ENCODE measurements at places on chromosomes 5 and 9.

DNA sequence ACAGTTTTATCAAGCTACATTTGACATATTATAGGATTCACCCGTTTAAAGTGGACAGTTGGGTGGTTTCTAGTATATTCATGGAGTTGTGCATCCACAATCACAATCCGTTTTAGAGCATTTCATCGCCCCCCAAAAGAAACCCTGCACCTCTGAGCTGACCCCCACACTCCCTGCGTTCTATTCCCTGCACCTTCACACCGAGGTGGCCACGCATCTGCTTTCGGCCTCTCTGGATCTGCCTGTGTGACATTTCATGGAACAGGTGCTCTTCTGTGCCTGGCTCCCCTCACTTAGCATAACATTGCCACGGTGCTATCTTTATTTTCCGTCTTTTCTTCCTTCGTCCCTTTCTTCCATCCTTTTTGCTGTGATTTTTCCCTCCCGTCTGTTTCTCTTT, 32.7 kb downstream of the HRH2 start:
- no peak for DNase-seq

GRCh38 chr9:69874301-69875060, 53.9 kb downstream of the CFAP95 start:
- no peak for DNase-seq

- DNase-seq, result no peak
Observed at GRCh38 chr9:137589441-137590122, 730 bp downstream of the ZMYND19 start.

DNA sequence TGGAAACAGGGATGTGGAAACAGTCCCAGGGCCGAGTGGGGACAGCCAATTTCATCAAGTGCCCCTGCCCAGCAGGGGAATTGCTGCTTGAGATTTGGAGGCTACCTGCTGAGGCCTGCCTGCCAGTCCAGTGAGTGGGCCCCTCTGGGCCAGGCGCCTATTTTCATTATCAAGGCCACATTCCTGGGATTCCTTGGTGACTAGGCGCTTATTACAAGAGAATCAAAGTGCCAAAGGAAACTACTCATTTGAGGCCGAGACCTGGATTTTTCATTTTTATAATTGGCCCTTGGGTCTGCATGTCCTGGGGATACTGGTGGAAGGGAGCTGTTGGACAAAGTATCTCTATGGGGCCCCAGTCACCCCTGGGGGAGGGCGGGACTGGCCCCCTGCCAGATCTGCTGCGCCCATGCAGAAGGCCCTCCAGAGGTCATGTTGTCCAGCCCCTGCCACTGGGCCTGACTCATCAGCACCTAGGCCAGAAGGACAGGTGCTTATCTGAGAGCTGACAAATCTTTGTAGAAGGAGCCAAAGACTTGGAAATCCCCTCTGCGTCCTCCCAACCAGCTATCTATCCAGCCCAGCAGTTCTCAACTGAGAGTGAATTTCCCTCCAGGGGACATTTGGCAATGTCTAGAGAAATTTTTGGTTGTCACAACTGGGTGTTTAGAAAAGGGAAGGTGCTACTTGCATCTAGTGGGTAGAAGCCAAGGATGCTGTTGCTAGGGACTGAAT, 45.6 kb downstream of the FOXI1 start:
- DNase-seq, result no peak

DNA sequence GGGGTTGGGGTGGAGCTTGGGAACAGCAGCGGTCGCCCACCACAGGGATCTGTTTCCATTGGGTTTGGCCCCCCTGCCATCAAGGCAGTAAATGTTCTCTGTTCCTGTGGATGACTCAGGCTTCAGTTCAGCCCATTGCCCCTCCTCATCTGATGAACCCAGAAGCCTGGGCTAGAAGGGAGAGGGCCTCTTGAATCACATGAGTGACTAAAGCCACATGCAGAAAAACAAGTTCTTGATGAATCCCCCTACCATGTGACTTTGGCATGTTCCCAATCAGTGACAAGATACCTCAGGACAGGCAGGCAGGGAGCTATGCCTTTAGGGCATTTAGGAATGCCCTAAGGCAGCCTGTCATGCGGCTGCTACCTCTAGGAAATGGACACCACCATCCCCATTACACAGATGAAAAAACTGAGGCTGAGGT, 2.5 kb downstream of the SH3PXD2B start:
- DNase-seq, result peak; percentile 72

DNA sequence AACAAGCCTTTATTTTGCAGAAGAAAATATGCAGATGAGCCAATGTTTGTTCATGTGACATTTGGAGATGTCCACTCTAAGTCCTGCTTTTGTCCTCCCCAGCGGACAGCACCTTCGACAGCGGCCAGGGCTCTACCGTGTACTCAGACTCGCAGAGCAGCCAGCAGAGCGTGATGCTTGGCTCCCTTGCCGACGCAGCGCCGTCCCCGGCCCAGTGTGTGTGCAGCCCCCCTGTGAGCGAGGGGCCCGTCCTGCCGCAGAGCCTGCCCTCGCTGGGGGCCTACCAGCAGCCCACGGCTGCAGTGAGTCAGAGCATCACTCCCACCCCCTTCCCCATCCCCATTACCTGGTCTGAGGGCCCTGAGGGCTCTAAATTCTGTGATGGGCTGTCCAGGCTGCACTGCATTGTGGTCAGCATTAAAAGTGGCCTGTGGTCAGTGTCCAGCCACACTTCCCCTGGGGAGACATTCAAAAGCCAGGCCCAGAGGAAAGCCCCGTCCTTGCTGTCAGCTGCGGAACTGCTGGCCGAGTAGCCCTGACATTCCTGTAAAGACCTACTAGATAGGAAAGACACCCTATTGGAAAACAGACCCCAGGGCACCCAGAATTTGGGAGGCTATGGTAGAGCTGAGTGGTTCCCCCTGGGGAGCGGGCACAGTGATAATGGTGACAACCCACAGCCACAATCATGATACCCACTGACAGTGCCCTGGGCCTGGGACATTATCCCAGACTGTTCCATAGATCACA, 69.0 kb downstream of the WNK2 start:
- no peak for DNase-seq

- no peak for DNase-seq
Observed at GRCh38 chr5:107426872-107427271, 243.9 kb downstream of the EFNA5 start.

DNA sequence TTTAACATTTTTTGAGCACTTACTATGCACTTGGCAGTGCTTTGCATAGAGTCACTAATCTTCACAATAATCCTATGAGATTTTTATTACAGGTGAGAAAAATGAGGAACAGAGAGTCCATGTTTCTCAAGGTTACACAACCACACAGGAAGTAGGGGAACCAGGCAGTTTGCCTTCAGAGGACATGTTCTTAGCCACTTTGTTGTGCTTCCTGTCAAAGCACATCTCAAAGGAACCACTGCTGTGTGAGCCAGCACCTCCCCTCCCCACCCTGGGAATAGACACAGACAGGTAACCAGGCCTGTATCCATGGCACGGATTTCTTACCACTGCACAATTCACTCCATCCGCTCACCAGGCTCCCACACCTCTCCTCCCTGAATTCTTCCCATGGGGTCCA, 6.3 kb upstream of the DNAJB5 start:
- DNase-seq, result no peak

- DNase-seq, result no peak
Observed at GRCh38 chr9:70537084-70537483, 122.6 kb upstream of the KLF9 start.

GRCh38 chr9:114674798-114675540, 7.0 kb downstream of the TEX48 start:
- no peak for DNase-seq

- no peak for DNase-seq
Observed at GRCh38 chr5:89956838-89957237, 452.7 kb downstream of the CETN3 start.

- DNase-seq, result no peak
Observed at GRCh38 chr9:91516081-91516480, 92.4 kb upstream of the NFIL3 start.

DNA sequence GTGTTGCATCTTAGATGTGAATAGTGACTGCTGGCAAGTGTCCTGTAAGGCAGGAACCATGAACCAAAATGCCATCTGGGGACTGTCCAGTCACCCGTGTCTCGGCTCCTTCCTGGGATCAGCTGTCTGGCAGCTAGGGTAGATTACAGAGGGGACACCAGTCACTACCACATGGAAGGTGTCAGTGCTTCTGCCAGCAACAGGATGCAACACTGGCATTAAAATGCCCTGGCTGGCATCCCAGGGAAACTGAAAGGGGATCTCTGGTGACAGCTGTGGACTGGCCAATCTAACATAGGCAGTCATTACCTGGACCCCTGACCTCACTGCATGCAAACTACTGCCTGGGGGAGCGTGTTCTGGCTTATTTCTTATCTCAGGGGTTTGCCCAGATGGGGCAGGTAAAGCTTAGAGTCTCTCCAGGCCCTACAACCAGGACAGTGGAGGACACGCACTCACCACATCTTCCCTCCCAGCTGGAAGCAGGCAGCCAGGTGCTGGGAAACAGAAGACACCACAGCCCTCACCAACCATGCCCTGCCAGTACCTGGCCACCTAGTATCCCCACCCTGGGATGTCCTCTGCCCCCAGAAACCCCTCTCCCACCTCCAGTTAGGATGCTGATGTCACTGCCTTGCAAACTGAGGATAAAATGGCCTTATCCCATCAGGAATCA, 83.8 kb downstream of the SEMA4D start:
- DNase-seq, result no peak

- peak; percentile 43 for DNase-seq
Observed at GRCh38 chr9:6557883-6558616, 87.5 kb downstream of the GLDC start.

- DNase-seq, result no peak
Observed at GRCh38 chr5:62578540-62578939, at the start of gene LRRC70. LRRC70 (plus strand) TSS chr5:62578819; CDS start chr5:62579439, 620 bp downstream.

DNA sequence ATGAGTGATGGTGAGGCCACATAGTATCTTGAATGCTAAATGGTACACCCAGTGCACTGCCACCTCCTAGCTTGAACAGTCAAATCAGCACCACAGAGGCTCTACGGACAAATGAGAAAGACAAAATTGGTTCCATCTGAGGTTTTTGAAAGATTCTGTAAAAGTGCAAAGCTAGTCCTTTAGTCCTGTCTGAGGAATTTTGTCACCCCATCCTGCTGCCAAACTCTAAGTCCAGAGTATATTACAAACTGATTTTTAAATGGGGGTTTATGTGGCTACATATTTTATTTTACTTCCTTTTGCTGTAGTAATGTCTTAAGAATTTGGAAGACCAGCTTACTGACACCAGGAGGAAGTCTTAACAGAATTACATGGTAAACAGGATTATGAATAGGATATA, 7.7 kb downstream of the FREM1 start:
- no peak for DNase-seq

DNA sequence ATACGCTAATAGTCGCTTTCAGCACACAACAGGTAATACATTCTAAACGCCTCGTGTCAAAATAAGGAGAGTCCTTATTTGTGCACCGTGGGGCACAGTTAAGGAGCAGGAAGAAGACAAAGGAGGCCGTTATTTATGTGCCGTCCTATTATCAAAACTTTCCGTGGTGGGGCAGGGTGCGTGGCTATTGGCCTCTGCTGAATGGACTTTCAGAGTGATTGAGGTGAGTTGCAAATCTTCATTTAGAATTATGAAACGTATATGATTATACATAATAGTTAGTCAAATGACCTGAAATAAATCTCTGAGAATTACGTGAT, 833 bp downstream of the C5orf24 start:
- DNase-seq, result no peak

- no peak for DNase-seq
Observed at GRCh38 chr5:158064334-158065123, 205.6 kb upstream of the CLINT1 start.

- DNase-seq, result no peak
Observed at GRCh38 chr5:54146390-54146789, 164.0 kb downstream of the ARL15 start.

- DNase-seq, result no peak
Observed at GRCh38 chr5:68544648-68545552, 329.3 kb downstream of the PIK3R1 start.

GRCh38 chr5:10729320-10730042, 31.6 kb downstream of the DAP start:
- DNase-seq, result peak; percentile 49

- no peak for DNase-seq
Observed at GRCh38 chr9:19026375-19026774, 6.6 kb downstream of the SAXO1 start.

GRCh38 chr5:118440496-118440895, 547.9 kb downstream of the DTWD2 start:
- DNase-seq, result no peak

GRCh38 chr9:136683755-136684154, 3.5 kb downstream of the AGPAT2 start:
- no peak for DNase-seq

DNA sequence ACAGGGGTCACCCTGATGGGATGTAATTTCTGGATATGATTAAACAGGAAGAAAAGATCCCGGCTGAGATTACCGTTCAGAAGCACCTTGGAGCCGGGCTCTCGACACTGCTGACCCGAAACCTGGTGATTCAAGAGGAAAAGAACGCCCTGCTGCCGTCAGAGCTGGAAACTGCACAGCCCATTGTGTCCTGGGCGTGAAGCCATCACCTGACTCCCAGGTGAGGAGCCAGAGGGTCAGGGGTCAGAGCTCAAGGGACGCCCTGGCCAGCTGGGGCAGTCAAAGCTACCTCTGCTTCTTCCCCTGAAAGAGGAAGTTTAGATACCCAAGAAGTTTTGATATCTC, 17.8 kb upstream of the SLC12A7 start:
- DNase-seq, result no peak

DNA sequence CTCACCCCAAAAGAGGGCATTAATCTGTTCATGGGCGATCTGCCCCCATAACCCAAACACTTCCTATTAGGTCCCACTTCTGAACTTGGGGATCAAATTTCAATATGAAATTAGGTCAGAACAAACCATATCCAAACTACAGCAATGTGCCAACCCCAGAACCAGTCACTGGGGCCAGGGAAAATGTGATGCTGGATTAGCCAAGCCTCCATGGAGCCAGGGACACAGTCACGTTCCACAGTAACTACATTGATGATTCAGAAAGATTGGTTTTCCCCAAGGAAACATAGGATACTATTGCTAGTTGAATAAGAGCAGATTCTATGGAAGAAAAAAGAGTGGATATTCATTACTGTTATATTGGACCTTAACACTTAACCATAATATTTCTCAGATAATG, 84.2 kb downstream of the GIN1 start:
- no peak for DNase-seq

GRCh38 chr5:91229031-91229727, 153.9 kb downstream of the ARRDC3 start:
- no peak for DNase-seq

- peak; percentile 45 for DNase-seq
Observed at GRCh38 chr5:98064118-98064685, 709.3 kb upstream of the RGMB start.

- no peak for DNase-seq
Observed at GRCh38 chr5:98602534-98603112, 170.8 kb upstream of the RGMB start.

Measured in head of caudate nucleus (tissue), 42 donors.